Activated CD8-positive, alpha-beta memory T cell treated with anti-CD3 and anti-CD28 coated beads for 1 hour (primary cell): ENCODE measurements at places on chromosomes 4 and X.

DNA sequence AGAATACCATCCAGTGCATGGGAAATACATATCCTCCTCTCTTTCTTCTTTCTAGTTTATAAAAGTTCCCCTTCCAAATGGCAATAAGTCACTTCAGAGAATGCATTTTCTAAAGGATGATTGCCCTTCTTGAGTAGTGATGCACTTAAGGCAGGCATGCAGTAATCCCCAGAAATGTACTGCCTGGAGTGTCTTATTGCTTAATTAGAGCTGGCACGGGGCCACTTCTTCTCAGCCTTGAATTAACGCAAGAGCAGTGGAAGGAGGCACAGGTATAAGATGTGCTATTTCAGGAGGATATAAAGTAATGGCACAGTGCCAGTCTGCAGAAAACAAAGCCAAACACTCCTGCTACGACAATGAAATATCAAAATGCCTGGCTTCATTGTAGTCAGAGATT lies 371.4 kb upstream of the FAM241A start:
- no peak for DNase-seq

- no peak for DNase-seq
Measured at GRCh38 chrX:148917441-148917840, 417.0 kb downstream of the AFF2 start.

DNA sequence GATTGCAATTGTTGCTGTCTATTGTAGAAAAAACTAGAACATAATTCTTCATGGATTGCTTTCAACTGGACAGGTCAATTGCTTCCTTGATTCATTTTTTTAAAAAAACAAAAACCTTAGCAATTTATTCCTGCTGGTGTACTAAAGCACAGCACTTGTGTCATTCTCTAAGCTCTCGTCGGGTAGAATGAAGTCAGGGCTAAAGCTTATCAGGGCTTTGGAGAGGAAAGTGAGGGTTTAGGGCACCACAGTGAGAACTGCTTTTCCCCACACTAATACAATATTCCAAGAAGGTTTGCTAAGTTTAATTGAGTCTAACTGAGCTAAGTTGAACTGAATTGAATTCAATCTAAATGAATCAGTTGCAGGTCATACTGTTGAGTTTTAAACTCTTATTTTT lies 76.4 kb upstream of the TLR3 start:
- DNase-seq: no peak

DNA sequence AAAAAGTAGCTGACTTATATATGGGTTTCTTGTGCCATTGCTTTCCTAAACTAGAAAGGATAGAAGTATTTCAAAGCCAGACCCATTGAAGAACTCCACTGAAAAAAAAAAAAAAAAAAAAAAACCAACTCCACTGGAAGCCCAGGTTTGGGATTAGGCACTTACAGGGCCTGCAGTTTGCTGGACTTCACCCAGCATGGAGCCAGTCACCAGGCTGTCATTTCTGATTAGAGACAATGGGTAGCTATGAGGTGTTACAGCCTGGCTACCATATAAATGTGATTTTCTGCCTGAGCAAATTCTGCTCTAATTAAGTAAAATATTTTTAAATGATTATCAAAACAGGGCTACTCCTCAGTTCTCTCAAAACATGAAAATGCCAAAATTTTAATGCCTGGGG lies 49.5 kb downstream of the HS6ST2 start:
- DNase-seq: no peak

DNA sequence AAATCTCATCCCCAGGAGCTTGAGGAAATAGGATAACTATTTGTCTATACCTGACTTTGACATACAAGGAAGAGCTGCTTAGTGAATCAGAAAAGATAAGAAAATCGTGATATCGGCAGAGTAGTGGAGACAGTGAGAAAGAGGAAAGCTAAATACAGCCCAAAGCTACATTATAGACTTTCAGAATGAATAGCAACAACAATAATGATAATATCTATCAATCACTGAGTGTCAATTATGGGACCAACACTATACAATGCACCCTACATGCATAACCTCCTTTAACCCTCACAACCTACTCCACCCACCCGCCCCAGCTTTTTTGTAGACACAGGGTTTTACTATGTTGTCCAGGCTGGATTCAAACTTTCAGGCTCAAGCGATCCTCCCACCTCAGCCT lies 205.1 kb downstream of the PPP3CA start:
- no peak for DNase-seq

GRCh38 chrX:37786624-37787422 lies 7.0 kb downstream of the CYBB start:
- DNase-seq: no peak

DNA sequence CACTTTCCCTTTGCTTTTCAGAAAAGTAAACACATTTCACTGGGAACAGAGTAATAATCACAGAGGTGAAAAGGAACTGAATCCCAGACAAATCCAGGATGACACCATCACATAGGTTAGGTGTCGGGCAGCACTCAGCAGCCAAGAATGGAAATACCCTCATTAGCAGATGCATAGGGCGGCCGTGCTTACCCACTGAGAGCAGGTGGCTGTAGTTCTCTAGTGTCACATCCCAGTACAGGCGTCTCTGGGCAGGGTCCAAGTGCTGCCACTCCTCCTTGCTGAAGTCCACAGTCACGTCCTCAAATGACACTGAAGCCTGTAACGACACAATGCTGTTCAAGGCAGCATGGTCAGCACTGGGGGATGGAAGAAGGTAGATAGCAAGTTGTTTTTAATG lies 26.9 kb downstream of the ZNF41 start:
- DNase-seq: no peak
